ENCODE measurements at places on chromosomes 5 and 9.
A peak's percentile ranks its signal among the peaks of the same experiment; 100 is the strongest.

DNA sequence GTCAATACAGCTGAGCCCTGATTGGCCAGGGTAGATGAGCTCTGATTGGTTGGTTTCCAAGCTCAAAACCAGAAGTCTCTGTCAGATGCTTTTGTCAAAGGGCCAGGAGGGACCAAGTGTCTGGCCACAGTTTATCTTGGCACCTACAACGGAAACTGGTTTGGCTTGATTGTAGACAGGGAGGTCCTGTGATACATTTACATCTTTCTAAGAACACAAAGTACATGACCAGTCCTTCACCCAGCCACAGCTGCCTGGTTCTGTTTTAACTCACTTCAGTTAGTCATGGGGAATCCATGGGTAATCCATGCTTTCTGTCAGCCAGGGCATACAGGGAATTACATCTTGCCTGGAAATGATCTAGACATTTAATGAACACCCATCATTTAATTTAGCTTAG is 171.2 kb downstream of the SLC12A2 start:
- peak; percentile 81 for DNase-seq

DNA sequence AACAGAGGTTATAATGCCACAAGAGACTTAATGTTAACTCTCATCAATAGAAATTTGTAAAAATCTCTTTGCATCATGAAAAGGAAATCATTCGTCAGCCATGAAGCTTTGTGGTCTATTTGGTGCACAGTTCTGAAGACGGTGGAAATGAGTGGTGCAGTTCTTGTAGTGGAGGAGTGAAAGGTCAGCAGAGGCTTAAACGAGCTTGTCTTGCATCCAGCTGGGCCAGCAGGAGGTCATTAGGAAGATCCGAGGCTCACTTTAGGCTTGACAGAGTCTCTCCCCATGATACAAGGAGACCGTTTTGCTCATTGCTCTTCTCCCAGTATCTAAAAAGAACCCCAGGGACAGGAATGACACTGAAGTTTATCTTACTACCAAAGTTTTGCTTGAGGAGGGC is 440.8 kb downstream of the BNC2 start:
- no peak for DNase-seq

GRCh38 chr9:109092051-109092580 is 27.6 kb downstream of the TMEM245 start:
- no peak for DNase-seq

GRCh38 chr9:131546336-131547084 is 1.2 kb downstream of the PRRT1B start:
- DNase-seq = peak; percentile 59

DNA sequence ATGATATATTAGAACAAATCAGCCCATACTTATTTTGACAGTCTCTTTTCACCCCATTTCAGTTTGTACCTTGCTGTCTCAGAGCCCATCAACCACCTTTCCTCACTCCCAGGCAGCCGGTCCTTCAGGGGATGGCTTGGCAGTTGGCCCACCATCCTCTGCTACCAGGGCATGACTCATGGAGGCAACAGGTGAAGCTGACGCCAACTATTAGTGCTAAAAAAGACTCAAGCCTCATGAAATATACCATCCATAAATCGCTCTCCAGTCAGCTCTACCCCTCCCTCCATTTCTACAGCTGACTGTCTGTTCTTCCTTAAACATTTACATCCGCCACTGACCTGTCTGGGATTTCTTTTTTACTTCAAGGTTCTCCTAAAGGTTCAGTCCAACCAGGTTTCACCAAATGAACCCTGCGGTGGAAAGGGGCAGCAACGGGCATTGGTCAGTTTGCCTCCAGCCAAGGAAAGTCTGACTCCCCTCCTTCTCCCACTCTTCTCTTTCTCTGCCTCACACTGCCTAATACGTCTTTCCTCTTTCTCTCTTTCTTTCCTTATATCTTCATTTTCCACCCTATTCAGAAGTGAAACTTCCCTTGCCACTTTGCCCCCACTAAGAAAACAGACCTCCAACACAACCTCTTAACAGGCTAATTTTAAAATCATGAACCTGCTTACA is 439.1 kb downstream of the RAB3C start:
- no peak for DNase-seq

- DNase-seq = peak; percentile 89
These were observed 13.3 kb downstream of the CAPSL start for GRCh38 chr5:35924950-35925722.

GRCh38 chr5:24364711-24365110 is 280.1 kb downstream of the CDH10 start:
- no peak for DNase-seq

DNA sequence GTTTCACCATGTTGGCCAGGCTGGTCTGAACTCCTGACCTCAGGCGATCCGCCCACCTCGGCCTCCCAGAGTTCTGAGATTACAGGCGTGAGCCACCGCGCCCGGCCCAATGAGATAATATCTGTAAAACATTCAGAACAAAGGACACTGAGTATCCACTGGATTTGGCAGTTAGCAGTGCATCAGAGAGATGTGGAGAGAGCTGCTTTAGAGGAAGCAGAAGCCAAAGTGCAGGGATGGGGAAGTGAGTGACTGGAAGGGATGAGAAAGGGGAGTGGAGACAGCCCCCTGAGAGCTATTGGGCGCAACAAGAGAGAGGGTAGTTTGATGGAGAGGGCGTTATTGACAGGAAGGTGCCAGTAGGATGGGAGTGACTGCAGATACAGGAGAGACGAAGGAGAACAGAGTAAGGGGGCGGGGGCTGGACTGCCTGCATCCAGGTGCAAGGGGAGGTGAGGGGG is 157.5 kb upstream of the SHB start:
- DNase-seq = no peak

DNA sequence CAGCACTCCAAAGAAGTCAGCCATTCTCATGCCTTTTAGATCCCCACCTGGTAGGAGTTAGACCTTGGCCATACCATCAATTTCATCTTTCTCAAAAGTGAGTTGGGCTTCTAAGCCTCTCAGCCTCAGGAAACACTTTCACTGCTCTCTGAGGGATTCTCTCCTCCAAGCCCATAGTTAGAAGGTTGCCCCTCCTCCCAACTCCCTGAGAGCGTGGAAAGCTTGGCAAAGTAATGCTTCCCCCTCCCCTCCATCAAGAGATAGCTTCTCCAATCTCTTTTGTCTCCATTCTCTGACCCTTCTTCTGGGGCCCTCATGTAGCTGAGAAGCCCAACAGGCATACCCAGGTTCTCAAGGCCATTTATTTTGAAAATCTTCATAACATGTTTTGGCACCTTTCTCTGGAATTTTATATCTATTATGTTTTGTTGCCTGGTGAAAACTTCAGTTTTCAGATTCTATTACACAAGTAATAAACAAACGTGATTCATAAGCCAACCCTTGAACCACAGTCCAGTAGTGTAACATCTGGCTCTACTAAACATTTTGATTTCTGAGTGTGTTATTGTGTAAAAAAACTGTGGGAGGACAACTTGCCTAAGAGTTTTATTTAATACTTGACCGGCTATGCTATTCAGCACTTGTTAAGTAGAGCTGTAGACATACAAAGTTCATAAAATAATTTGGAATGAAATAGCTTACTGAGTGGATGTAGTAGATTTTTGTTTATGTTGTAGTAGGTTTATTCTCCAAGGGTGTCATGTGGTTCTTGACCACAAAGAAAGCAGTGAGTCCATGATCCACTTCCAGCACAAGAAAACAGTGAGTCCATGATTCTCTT is 17.1 kb downstream of the LVRN start:
- peak; percentile 67 for DNase-seq

- DNase-seq = no peak
These were observed 1114.9 kb upstream of the C9orf72 start for GRCh38 chr9:28688172-28688571.

DNA sequence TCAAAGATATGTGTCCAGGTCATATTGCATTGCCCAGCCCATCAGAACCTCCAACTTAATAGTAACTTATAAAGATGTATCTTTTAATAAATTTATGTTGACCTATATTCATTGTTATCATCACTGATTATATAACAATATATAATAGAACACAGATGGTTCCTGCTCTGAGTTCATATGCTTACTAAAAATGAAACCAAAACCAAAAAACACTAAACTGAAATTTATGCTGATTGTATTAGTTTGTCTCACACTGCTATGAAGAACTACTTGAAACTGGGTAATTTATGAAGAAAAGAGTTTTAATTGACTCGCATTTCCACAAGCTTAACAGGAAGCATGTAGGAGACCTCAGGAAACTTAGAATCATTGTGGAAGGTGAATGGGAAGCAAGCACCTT is 462.5 kb upstream of the TYRP1 start:
- DNase-seq = no peak

DNA sequence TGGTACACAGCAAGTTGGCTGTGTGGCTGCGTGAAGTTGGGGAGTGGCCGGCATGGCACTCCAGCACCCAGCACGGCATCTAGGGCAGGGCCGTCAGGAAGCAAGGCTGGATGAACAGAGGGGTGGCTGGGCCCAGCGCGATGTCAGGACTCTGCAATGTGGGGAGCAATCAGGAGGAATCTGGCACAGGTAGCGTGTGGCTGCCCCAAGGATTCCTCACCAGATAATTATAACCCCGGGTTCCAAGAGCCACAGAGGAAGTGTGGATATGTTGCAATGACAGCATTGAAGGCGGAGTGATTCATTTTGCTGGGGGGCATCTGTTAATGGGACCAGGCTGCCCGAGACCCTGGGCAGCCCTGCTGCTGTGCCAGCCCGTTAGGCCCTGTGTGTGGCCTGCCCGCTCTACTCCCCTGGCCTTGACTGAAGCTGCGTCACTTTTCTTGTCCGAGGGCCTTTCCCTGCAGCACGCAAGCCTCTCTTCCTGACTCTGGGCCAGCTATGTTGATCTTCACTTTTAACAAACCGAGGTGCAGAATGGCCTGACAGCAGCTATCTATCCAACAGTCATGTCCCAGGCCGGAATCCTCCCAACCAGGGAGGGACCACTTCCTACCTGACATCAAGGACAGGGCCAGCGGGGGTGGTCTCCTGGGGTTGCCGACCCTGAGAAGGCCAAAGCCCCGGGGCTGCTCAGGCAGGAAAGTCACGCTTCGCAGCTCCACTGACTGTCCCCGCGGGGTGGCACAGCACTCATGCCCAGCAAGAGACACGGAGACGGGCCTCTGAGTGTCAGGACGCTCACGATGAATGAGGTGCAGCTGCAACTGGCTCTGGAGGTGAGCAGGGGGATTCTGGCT is 118.0 kb upstream of the PHYKPL start:
- DNase-seq = peak; percentile 1

GRCh38 chr9:27436234-27436633 is 87.9 kb upstream of the IFNK start:
- DNase-seq = no peak

DNA sequence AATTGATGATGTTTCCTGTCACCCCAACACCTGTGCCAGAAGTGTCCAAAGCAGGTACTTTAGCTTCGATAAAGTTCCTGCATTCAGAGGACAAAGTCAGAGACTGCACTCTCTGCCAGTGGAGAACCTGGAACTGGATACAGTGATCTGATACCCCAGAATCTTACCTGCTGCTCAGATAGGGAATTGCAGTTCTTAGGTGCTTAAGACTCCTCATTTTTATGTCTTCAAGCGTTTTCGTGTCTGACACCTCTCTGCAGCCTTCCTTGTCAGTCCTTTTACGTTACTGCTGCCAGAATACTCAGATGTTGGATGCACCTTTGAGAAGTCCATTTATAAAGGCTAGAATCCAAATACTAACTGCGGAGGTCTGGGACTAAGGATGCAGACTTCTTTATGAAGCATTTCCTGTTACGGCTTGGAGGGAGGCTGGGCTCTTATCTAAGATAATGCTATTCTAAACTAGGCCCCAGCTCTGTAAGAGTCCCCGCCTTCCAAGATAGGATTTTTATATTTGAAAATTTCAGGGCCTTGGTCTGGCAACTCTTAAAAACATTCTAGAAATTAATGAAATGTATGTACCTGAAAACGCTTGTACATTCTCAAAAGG is 1.9 kb downstream of the ISOC1 start:
- no peak for DNase-seq

GRCh38 chr9:36985061-36985768 is 48.9 kb downstream of the PAX5 start:
- DNase-seq = no peak

DNA sequence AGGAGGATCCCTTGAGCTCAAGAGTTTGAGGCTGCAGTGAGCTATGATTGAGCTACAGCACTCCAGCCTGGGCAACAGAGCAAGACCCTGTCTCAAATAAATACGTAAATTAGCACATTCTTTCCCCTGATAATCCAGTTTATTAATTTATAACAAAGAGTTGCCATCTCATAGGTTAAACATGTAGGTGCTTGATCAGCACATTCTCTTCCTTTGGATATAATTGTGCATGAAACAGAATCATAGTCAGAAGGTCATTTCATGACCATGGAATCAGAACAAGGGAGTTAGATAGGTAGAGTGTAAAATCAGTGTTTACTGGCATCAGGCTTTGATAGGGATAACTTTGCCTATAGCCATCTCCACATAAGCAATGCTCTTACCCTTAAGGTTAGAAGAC is 43.0 kb upstream of the KIAA1958 start:
- no peak for DNase-seq

GRCh38 chr9:136728548-136729123 is 14.1 kb downstream of the LCN10 start:
- peak; percentile 66 for DNase-seq

- DNase-seq = peak; percentile 97
These were observed 24.0 kb upstream of the ASPN start for GRCh38 chr9:92506184-92506857.

DNA sequence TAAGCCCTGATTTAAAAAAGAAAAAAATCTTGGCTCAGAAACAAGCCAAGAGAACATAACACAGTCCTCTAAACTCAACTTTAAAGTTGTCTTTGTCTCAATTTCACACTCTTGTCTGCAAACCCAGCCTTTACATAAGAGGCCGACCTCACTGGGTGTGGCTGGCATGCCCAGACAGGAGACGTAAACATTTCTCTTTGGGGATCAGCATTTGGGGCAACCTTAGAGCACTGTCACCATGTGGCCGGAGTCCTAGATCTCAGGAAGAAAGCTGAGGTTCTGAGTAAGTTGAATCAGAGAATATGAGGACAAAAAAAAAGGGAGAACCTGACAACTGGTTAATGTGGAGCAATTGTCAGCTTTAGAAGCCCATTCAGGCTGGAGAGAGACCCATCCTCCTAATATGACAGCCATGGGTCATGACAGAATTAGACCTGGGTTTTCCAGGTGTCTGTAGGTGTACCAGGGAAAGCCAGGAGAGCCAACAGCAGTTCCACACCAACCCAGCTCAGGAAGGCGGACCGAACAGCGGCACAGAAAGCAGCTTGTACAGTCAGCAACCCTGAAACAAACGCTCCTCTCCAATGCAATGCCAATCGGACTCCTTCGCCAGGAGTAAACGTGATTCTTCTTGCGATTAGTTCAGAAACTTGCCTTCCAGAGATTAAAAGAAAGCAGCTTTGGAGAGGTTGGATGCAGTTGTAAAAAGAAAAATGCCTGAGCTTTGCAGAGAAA is 97.9 kb upstream of the MAP3K1 start:
- peak; percentile 9 for DNase-seq
